ENCODE measurements at places on chromosomes 2 and 18. TPM values are rescaled to one million over a fixed set of nuclear protein-coding genes. Genes with fewer than 3 reads are reported as not detected.

DNA sequence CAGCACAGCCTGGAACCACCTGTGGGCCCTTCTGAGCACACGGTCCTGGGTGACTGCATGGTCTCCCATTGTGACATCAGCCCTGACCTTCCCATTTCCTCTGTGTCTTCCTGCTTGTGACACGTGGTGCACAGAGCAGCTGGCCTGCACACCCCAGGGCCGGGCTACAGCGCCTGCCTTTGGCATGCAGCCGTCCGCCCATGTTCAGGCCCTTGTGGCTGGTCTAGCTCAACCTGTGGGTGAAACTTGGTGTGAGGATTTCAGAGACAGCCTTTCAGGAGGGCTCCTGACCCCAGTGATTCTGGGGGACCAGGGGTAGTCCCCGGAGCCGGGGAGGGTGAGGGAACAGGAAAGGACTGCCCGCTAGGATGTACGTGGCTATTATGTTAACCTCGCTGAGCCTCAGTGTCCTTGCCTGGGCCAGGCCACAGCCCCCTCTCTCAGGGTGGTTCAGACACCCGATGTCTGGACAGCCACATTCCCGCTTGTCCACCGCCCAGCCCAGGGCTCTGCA lies 284.8 kb upstream of the HS6ST1 start:
- no peaks in the 10 kb centered on the region for H3K36me3 ChIP-seq
- no peak overlapping the region for H3K27ac ChIP-seq

DNA sequence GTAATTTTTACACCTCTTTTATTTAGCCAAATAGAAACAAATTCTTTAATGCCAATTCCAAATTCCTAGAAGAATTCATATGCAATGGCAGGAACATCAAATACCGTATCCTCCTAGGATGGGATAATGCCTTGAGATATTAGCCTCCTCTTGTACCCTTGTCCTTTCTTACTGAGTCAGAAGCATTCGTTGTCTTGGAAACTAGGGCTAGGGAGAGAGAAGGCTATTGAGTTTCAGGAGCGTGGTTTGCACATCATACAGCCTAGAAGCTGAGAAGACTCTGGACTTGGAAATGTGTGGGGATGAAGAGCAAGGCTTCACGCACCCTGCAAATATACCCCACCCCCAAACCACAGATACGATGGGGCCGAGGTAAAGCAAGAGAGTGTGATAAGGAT lies 300.7 kb downstream of the SP3 start:
- no peak overlapping the region for H3K27ac ChIP-seq
- no peaks in the 10 kb centered on the region for H3K36me3 ChIP-seq
- no peak overlapping the region for H3K4me3 ChIP-seq

DNA sequence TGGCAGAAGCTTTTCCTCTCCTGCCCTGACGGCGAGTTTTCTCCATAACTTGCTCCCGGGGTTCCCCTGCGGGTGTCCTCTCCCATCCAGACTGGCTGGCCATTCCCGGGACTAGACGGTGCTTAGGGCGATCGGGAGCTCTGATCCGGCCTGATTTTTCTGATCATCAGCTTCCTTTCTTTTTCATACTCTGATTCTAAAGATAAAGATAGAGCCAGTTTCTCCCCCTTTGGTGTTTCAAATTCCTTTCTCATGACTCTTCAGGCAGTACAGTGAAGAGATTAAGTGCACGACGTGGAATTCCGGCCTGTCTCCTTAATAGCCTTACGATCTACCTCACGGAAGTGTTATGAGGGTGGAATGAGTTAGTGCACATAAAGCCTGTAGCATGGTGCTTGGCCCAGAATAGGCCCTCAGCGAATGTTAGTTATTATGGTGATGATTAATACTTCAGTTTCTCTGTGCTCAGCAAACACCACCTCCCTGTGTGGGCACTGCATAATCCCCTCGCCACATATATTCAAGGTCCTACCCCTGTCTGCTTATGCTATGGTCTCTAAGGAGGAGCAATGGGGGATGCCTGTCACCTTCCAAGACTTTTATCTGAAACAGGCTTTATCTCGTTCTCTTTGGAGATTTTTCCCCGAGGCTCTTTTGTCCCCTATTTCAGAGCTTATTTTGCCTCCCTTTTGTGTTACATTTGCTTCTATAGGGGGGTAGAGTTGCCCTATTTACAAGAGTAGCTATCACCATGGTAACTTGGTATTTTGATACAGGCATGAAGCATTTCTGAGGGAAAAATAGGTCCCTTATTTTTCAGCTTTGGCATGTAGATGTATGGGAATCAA lies 254.8 kb downstream of the CDH2 start:
- H3K36me3 ChIP-seq = no peaks in the 10 kb centered on the region
- H3K4me3 ChIP-seq = no peak overlapping the region
- no peak for DNase-seq
- H3K27me3 ChIP-seq = no peaks in the 10 kb centered on the region
- H3K27ac ChIP-seq = no peak overlapping the region
- H3K4me1 ChIP-seq = no peaks in the 10 kb centered on the region

GRCh38 chr2:48530033-48530811 lies at the start of gene STON1:
TSS of gene STON1 (plus strand) at chr2:48530154. CDS start at chr2:48580634, 50,480 bp downstream.
- H3K27me3 ChIP-seq = peaks cover 14% of the 10 kb centered on the region
- H3K4me1 ChIP-seq = peaks cover 16% of the 10 kb centered on the region
- peak; percentile 27 for DNase-seq

- DNase-seq = peak; percentile 86
- H3K27ac ChIP-seq = peak overlapping the region; percentile 85
- H3K4me1 ChIP-seq = peaks cover 45% of the 10 kb centered on the region
- H3K4me3 ChIP-seq = peak overlapping the region; percentile 45
- peaks cover 39% of the 10 kb centered on the region for H3K27me3 ChIP-seq
Measured at GRCh38 chr2:110748489-110748867, 16.1 kb downstream of the ACOXL start.

DNA sequence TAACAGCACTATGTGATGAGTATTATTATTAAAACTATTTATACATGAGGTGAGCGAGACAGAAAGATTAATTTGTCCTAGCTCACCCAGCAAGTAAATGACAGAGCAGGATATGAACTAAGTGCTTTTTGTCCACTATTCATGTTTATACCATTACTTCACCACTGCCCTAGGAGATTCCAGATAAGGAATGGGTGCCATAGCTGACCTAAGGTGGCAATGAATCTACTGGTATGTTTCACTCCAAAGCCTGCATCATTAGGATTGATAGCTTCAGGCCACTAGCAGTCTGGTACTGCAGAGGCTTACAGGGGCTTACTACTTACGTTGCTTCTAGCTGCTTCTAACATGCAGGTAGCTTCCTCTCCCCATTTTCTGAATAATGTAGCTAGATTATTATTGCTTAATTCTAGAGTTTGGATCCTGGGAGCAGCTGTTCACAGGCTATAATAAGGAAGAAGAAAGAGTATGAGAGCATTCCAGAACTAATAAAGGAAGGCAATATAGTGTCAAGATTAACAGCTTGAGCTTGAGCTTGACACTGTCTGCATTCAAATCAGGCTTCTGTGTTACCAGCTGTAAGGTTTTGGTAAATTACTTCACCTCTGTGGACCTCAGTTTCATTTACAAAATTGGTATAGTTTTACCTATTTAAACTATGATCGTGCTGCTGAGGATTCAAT lies 153.7 kb downstream of the GALNT3 start:
- no peak overlapping the region for H3K27ac ChIP-seq
- no peaks in the 10 kb centered on the region for H3K4me1 ChIP-seq
- H3K4me3 ChIP-seq = no peak overlapping the region
- DNase-seq = no peak
- H3K27me3 ChIP-seq = peaks cover 4% of the 10 kb centered on the region
- no peaks in the 10 kb centered on the region for H3K36me3 ChIP-seq

GRCh38 chr2:135255208-135255607 lies 203.1 kb downstream of the RAB3GAP1 start:
- no peaks in the 10 kb centered on the region for H3K4me1 ChIP-seq
- H3K36me3 ChIP-seq = no peaks in the 10 kb centered on the region
- no peak overlapping the region for H3K27ac ChIP-seq
- DNase-seq = no peak
- H3K27me3 ChIP-seq = no peaks in the 10 kb centered on the region
- H3K4me3 ChIP-seq = no peak overlapping the region

DNA sequence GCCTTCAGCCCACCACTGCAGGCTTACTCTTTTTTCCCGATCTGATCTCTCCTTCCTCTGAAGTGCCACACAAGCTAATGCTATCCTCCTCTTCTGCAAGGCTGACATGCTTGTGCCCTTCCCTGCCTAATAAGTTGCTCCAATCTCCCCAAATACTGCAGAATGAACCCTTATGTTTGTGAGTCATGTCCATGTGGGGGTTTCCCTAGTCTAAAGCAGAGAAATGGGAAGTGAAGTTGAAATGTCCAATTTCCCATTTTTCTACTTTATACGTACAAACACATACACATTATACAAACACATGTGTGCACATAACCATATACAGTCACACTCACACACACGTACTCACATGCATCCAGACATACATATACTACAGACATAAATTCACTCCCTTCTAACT lies 288.1 kb upstream of the CELF4 start:
- no peak overlapping the region for H3K27ac ChIP-seq
- no peaks in the 10 kb centered on the region for H3K27me3 ChIP-seq
- H3K36me3 ChIP-seq = no peaks in the 10 kb centered on the region

DNA sequence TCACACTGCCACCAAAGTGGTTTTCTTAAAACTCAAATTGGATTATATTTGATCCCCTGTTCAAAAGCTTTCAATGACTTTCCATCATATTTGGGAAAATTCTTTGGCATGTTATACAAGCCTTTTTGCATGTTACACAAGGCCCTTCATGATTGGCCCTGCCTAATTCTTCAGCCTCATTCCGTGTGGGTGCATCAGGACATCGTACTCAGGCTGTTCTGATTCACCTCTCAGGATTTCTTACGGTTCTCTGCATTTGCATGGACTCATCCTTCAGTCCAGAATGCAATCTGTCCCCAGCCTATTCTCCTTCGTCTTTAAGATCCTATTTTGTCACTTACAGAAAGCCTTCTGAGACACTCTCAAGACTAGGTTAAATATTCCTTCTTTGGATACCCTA lies 107.8 kb downstream of the LYPD1 start:
- no peak overlapping the region for H3K27ac ChIP-seq
- DNase-seq = no peak
- H3K4me3 ChIP-seq = no peak overlapping the region

DNA sequence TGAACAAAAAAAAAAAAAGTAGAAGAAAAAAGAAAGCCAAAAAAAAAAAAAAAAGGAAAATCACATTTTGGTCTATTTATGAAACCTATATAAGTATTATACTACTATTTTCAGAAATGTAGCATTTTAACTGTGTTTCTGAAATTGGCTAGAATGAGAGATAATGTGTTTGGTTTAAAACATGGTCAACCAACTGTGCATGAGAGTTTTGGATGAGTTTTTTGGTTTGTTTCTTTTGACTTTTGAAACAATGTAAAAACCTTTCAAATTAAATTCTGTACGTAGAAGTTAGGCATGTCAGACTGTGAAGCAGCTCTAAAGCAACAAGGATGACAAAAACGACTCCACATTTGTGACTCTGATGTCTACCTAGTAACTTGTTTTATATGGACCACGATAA lies 34.6 kb downstream of the SPC25 start:
- H3K36me3 ChIP-seq = peaks cover 60% of the 10 kb centered on the region
- H3K27me3 ChIP-seq = no peaks in the 10 kb centered on the region
- no peaks in the 10 kb centered on the region for H3K4me1 ChIP-seq
- H3K27ac ChIP-seq = no peak overlapping the region

- peaks cover 4% of the 10 kb centered on the region for H3K27me3 ChIP-seq
- no peak for DNase-seq
- H3K4me3 ChIP-seq = no peak overlapping the region
- no peak overlapping the region for H3K27ac ChIP-seq
- H3K36me3 ChIP-seq = no peaks in the 10 kb centered on the region
Measured at GRCh38 chr2:175854665-175855064, 147.4 kb downstream of the LNPK start.

- no peak for DNase-seq
- H3K27ac ChIP-seq = no peak overlapping the region
- no peaks in the 10 kb centered on the region for H3K36me3 ChIP-seq
- no peak overlapping the region for H3K4me3 ChIP-seq
- peaks cover 2% of the 10 kb centered on the region for H3K27me3 ChIP-seq
Measured at GRCh38 chr2:20514596-20515269, 67.9 kb downstream of the RHOB start.

GRCh38 chr18:65436430-65436829 lies 314.4 kb upstream of the CDH7 start:
- H3K4me1 ChIP-seq = no peaks in the 10 kb centered on the region
- H3K27ac ChIP-seq = no peak overlapping the region
- DNase-seq = no peak
- no peaks in the 10 kb centered on the region for H3K27me3 ChIP-seq
- H3K4me3 ChIP-seq = no peak overlapping the region

GRCh38 chr2:24409700-24410556 lies 49.6 kb upstream of the ITSN2 start:
- peak; percentile 51 for DNase-seq
- no peaks in the 10 kb centered on the region for H3K36me3 ChIP-seq
- no peak overlapping the region for H3K27ac ChIP-seq
- peaks cover 10% of the 10 kb centered on the region for H3K27me3 ChIP-seq
- no peaks in the 10 kb centered on the region for H3K4me1 ChIP-seq

GRCh38 chr2:96163768-96164429 lies 18.7 kb upstream of the DUSP2 start:
- peak; percentile 54 for DNase-seq
- peaks cover 5% of the 10 kb centered on the region for H3K36me3 ChIP-seq
- no peaks in the 10 kb centered on the region for H3K27me3 ChIP-seq
- peaks cover 56% of the 10 kb centered on the region for H3K4me1 ChIP-seq
- peak overlapping the region; percentile 50 for H3K4me3 ChIP-seq
- peak overlapping the region; percentile 95 for H3K27ac ChIP-seq

DNA sequence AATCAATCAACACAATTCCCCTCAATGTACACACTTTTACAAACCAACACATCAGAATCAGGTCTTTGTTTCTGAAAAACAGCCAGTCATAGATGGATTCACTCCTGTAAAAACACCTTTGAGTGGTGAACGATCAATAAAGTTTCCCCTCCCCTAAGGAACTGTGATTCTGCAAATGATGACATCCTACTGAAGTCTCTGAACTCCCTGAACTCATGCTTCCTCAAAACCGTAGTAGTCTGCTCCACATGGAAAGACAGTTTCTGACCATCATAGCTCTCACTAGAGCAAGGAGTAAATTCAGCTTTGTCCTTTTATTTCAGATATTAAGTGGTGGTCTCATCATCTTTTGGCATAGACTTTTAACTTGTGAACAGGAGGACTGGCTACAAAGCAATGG lies 43.5 kb upstream of the ACTR3 start:
- no peaks in the 10 kb centered on the region for H3K27me3 ChIP-seq
- peaks cover 9% of the 10 kb centered on the region for H3K4me1 ChIP-seq
- H3K4me3 ChIP-seq = no peak overlapping the region
- no peak for DNase-seq
- peaks cover 33% of the 10 kb centered on the region for H3K36me3 ChIP-seq

The DSEL gene
- 0.10 TPM for total RNA-seq

The HOXD3 gene
- not detected for total RNA-seq

The CNDP1 gene
- total RNA-seq = not detected

The GCKR gene
- not detected for total RNA-seq

The ESPNL gene
- total RNA-seq = 0.05 TPM

The RAPH1 gene
- 1.7 TPM for total RNA-seq

The SERPINB12 gene
- not detected for total RNA-seq

The UGT1A9 gene
- not detected for total RNA-seq

The EPG5 gene
- total RNA-seq = 21.6 TPM

The PSMA8 gene
- total RNA-seq = 0.89 TPM

The MEIS1 gene
- not detected for total RNA-seq

Measured in activated CD4-positive, alpha-beta T cell treated with anti-CD3 and anti-CD28 coated beads, Interleukin-2, amount 10 ng/mL, durations not matched to agents 7 days and 5 days (primary cell).